ENCODE measurements at places on chromosomes 5 and 9.
A peak's percentile ranks its signal among the peaks of the same experiment; 100 is the strongest.

- no peaks in the 10 kb centered on the region for H3K4me1 ChIP-seq
- no peak overlapping the region for H3K27ac ChIP-seq
- H3K27me3 ChIP-seq = no peaks in the 10 kb centered on the region
- H3K36me3 ChIP-seq = no peaks in the 10 kb centered on the region
- H3K4me3 ChIP-seq = no peak overlapping the region
Observed at GRCh38 chr9:132973713-132974112, 4.8 kb upstream of the GFI1B start.

- no peak overlapping the region for H3K27ac ChIP-seq
- H3K4me3 ChIP-seq = no peak overlapping the region
- no peaks in the 10 kb centered on the region for H3K27me3 ChIP-seq
- no peaks in the 10 kb centered on the region for H3K4me1 ChIP-seq
- DNase-seq = no peak
- no peaks in the 10 kb centered on the region for H3K36me3 ChIP-seq
Observed at GRCh38 chr5:66994790-66995189, 201.8 kb downstream of the CD180 start.

- DNase-seq = no peak
- H3K27me3 ChIP-seq = no peaks in the 10 kb centered on the region
- H3K27ac ChIP-seq = no peak overlapping the region
Observed at GRCh38 chr5:396531-396961, 46.4 kb upstream of the EXOC3 start.

DNA sequence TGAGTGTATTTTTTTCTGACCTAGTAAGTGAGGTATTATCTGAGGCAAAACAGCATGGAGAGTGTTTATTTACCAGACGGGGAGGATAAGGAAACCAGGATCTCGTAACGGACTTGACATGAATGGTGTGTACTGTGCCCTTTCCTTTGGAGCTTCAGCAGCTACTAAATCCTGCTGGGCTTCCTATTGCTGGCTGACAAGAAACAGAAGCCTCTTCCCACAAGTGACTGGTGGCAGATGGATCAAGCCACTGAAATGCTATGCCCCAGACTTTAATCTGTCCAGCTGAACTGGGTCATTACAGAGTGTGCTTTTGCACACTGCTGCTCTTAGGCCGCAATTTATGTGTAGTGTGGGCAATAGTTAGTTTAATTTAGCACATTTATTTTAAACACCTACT is 162.7 kb upstream of the MRPS30 start:
- H3K27me3 ChIP-seq = no peaks in the 10 kb centered on the region
- no peak overlapping the region for H3K4me3 ChIP-seq
- no peaks in the 10 kb centered on the region for H3K4me1 ChIP-seq
- DNase-seq = no peak

DNA sequence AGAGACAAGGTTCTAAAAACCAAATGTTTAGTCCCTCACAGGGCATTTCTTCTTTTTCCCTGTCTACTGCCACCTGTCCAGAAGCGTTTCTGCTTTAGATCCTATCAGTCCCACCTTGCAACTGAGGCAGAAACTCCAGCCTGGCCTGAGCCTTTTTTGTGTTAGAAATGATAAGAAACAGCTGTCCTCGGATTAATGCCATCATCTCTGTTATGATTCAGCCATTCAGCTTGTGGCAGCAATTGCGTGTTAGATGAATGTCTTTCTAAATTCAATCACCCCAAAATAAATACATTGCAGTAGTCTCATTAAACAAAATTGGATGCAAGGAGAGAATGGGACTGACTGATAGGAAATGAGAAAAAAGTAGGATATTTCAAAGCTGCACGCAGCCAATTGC is 28.3 kb upstream of the FRMPD1 start:
- no peak overlapping the region for H3K27ac ChIP-seq
- H3K4me3 ChIP-seq = no peak overlapping the region
- no peaks in the 10 kb centered on the region for H3K27me3 ChIP-seq
- no peaks in the 10 kb centered on the region for H3K36me3 ChIP-seq
- no peaks in the 10 kb centered on the region for H3K4me1 ChIP-seq
- no peak for DNase-seq

- H3K27me3 ChIP-seq = no peaks in the 10 kb centered on the region
- H3K4me3 ChIP-seq = no peak overlapping the region
- H3K36me3 ChIP-seq = peaks cover 40% of the 10 kb centered on the region
- H3K4me1 ChIP-seq = no peaks in the 10 kb centered on the region
- H3K27ac ChIP-seq = no peak overlapping the region
Observed at GRCh38 chr5:172385010-172385563, 69.2 kb downstream of the SH3PXD2B start.

DNA sequence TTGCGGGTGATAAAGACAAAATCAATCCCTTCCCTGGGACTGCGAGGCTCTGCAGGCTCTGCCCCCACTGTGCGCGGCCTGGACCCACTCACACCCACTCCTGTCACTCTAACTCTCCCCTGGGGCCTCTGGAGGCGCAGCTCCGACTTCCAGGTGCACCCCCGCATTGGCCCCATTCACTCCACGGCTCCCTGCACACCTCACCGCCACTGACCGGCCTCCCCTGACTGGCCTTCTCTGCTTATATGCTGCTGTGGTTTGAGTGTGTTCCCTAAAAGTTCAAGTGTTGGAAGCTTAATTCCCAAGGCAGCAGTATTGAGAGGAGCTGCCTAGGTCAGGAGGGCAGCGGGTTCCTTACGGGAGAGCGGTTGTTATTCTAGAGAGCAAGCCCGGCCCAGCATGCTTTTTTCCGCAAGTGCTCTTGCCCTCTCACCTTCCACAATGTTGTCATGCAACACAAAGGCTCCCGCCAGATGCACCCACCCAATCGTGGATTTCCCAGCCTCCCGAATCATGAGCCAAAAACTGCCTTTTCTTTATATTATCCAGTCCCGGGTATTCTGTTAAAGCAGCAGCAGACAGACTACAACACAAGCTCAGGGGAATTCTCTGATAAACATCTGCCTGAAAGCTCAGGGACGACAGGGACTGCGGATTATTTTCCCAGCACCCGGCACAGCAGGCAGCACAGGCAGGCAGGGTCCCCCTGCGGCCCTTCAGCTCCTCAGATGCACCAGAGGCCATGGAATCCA is 73.5 kb upstream of the LRRTM2 start:
- H3K27me3 ChIP-seq = no peaks in the 10 kb centered on the region
- H3K36me3 ChIP-seq = peaks cover 15% of the 10 kb centered on the region
- no peak overlapping the region for H3K27ac ChIP-seq
- peaks cover 31% of the 10 kb centered on the region for H3K4me1 ChIP-seq

DNA sequence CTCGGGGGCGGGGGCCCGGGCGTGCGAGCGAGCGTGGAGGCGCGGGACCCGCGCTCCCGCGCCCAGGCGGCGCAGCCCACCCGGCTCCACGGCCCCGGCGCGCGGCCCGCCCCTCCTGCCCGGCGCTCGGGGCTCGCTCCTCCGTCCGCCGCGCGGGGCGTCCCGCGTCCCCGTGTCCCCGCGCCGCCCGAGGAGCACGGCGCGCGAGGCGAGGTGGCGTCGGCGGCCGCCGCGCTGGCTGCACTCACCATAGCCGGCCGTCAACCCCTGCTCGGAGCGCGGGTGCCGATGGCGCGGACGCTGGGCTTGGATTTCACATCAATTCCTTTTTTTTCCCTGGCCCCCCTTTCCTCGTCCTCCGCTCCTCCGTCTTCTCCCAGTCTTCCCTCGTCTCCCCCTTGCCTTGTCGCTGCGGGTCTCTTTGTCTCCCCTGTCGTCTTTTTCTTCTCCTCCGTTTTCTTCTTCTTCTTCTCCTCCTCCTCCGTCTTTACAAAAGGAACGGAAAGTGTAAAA is 494 bp downstream of the PTCH1 start:
- no peaks in the 10 kb centered on the region for H3K36me3 ChIP-seq
- H3K4me1 ChIP-seq = peaks cover 13% of the 10 kb centered on the region
- H3K4me3 ChIP-seq = peak overlapping the region; percentile 81
- no peak for DNase-seq

DNA sequence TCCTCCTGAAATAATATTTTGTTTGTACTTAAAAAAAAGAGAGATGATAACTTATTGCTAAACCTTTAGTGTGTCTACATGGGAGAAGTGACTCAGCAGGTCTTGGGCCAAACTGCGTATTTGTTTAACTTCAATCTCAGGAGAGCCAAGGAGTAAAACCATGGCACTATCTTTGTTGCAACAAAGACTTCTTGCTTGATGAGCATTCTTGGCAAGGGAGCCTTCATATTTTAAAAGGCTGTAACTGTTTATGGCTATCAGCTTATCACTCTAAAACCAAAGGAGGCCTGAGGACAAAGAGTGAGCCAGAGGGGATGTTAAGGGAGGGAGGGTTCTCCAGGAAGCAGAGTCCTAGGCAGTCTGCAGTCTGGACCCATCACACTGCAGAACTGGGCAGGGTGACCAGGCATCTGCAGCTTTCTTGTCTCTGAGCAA is 216.2 kb upstream of the S1PR3 start:
- no peak for DNase-seq
- H3K4me3 ChIP-seq = no peak overlapping the region
- no peak overlapping the region for H3K27ac ChIP-seq
- no peaks in the 10 kb centered on the region for H3K36me3 ChIP-seq
- no peaks in the 10 kb centered on the region for H3K27me3 ChIP-seq

GRCh38 chr9:14908295-14909180 is 1.7 kb downstream of the FREM1 start:
- no peaks in the 10 kb centered on the region for H3K36me3 ChIP-seq
- peak overlapping the region; percentile 64 for H3K4me3 ChIP-seq
- no peak for DNase-seq
- H3K27ac ChIP-seq = peak overlapping the region; percentile 57
- H3K4me1 ChIP-seq = no peaks in the 10 kb centered on the region

GRCh38 chr9:91751922-91752321 is 198.1 kb downstream of the ROR2 start:
- H3K4me3 ChIP-seq = no peak overlapping the region
- no peaks in the 10 kb centered on the region for H3K4me1 ChIP-seq
- H3K27me3 ChIP-seq = no peaks in the 10 kb centered on the region
- H3K27ac ChIP-seq = no peak overlapping the region
- H3K36me3 ChIP-seq = no peaks in the 10 kb centered on the region

DNA sequence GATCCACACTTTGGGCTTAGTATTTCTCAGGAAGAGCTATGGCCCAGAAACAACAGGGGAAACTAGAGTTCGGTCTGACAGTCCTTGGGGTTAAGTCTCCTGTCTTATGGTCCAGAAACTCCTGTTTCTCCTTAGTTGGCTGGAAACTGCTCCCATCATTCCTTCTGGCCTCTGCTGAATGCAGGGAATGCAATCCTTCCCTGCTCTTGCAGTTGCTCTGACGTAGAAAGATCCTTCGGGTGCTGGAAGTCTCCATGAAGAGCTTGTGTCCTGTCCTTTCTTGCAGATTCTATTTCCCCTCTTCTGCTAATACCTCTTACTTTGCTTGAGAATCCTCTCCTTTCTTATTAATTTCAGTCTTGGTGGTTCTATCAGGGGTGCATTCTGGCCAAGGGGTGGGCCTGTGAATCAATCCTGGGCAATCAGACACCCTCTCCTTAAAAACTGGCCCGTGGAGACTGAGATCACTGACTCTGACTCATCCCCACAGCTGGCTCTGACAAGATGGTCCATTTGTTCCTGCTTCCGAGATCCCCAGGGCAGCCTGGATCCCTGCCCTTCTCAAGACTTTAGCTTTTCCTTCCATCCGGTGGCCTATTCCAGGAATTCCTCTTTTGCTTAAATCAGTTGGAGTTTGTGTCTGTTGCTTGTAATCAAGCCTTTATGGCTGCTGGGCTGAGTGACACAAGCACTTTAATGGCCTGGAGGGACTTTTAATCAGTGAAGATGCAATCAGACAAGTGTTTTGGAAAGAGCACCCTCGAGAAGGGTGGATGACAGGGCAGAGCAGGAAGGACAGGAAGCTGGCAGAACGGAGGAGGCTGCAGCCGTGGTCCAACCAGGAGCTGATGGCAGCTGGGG is 23.7 kb downstream of the PTGS1 start:
- DNase-seq = no peak
- H3K4me1 ChIP-seq = no peaks in the 10 kb centered on the region
- no peaks in the 10 kb centered on the region for H3K36me3 ChIP-seq
- H3K27ac ChIP-seq = no peak overlapping the region
- H3K27me3 ChIP-seq = no peaks in the 10 kb centered on the region

DNA sequence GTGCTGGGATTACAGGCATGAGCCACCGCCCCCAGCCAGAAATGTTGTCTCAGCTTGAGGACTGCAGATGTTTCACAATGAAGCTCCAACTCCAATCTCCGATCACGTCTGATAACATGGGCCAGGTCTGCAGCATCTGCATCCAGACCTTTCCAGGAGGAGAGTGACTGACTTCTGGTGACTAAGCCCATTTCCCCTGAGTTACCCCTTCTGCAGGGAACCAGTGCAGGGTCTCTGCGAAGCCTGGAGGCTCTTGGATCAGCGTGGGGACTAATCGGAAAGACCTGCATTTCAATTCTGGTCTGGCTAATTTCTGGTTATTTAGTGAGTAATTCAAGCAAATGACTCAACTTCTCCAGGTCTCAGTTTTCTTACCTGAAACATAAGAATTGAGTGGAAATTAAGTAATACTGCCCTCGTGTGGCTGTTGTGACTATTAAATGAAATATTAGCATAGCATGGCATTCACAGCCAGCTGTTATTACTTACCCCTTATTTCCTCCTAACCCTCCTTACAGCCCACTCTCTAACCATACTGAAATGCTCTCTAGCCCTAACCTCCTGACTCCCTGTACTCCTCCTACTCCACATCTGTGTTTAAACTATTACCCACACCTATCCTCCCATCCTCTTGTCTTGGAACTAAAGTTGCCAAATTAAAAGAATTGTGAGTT is 2.2 kb upstream of the GNPDA1 start:
- H3K4me1 ChIP-seq = peaks cover 2% of the 10 kb centered on the region
- no peak overlapping the region for H3K27ac ChIP-seq
- H3K27me3 ChIP-seq = no peaks in the 10 kb centered on the region
- no peaks in the 10 kb centered on the region for H3K36me3 ChIP-seq
- DNase-seq = no peak

GRCh38 chr5:39164529-39165402 is 54.6 kb downstream of the FYB1 start:
- H3K4me3 ChIP-seq = no peak overlapping the region
- no peaks in the 10 kb centered on the region for H3K36me3 ChIP-seq
- no peak for DNase-seq
- H3K4me1 ChIP-seq = no peaks in the 10 kb centered on the region
- H3K27ac ChIP-seq = no peak overlapping the region

DNA sequence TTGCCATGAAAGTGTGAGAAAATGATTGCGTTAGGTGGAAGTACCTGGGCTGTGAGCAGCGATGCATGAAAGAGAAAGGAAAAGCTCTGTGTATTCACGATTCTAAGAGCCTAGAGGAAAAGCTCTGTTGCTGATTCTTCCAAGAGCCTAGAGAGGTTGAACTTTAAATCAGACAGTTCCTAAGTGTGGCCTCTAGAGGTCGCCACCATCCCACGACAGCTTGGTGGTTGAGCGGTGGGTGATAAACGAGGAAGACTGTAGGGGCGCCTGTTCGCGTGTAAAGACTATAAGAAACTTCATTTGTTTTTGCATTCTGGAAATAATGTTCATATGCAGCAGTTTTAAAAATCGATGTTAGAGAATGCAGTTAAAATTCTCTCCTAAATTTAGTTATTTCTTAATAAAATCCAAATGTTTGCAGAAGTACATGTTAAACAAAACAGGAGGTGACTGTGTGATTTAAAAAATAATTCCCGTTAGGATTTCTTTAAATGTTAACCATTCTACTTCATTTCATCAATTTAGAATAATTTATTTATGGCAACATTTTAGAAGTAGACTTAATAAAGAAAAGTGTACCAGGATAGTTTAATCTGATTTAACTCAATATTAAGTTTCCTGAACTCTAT is 107.7 kb downstream of the TENT4A start:
- no peak overlapping the region for H3K4me3 ChIP-seq
- no peak overlapping the region for H3K27ac ChIP-seq
- H3K4me1 ChIP-seq = no peaks in the 10 kb centered on the region
- H3K36me3 ChIP-seq = no peaks in the 10 kb centered on the region
- DNase-seq = no peak

- peaks cover 4% of the 10 kb centered on the region for H3K36me3 ChIP-seq
- H3K4me1 ChIP-seq = peaks cover 53% of the 10 kb centered on the region
- H3K4me3 ChIP-seq = no peak overlapping the region
- no peak for DNase-seq
Observed at GRCh38 chr9:81598123-81598497, 91.2 kb downstream of the TLE1 start.
